Pancreas (tissue), 10 donors: ENCODE measurements at places on chromosomes 12 and 14.

DNA sequence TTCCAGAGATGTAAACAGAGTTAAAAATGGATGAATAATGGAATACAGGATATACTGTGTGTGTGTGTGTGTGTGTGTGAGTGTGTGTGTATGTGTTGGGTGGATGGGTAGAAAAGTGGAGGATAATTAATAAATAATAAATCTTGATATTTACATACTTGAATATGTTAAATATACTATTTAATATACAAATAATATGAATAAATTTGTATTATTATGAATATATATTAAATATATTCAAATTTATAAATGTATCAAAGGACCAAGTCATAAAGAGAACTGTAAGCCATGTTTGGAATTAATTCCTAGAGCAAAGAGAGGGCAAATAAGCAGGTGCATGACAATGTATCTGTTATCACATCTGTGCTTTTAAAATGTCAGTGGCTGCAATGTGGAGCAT is 225.3 kb downstream of the ALG10B start:
- no peak for DNase-seq

DNA sequence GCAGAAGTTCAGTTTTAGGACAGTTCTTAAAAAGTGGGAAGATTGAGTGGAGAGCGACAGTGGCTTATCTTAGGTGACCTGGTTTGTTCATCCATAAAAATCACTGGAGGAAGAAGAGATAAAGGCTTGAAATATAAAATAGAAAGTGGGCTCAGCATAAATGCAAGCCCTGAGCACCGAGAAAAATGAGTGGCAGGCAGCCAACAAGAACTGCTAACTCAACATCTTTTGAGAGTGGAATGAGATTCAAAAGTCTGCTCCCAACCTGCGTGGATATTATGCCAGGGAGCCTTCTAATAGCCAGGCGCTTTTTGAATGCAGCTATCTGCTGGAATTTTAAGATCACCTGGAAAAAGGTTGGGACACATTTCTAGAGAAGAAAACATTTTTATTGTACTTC is 666.5 kb downstream of the FLRT2 start:
- no peak for DNase-seq

DNA sequence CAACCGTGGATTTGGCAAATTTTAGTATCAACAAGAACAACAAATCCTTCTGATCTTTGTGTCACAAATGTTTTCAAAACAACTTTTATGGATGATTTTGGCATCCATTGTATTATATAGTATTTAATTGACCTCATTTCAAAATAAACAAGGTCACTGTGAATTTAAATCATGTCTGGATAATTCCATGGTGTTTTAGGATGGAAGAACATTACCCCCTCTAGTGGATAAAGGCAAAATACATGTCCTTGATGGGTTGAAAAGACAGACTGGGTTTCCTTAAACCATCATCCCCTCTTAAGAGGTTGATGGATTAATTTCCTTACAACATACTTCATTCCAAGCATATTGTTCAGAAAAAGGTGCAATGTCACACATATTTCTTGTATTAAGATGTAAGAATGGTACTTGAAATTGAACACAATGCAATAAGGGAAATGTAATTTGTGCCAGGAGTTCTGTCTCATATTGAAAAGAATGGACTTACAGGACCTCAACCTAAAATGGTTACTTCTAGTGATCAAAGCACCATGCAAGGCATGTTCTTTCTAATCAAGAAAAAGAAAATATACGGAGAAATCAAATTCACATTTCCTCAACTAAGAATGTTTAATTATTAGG is 352.0 kb downstream of the BCAT1 start:
- no peak for DNase-seq

DNA sequence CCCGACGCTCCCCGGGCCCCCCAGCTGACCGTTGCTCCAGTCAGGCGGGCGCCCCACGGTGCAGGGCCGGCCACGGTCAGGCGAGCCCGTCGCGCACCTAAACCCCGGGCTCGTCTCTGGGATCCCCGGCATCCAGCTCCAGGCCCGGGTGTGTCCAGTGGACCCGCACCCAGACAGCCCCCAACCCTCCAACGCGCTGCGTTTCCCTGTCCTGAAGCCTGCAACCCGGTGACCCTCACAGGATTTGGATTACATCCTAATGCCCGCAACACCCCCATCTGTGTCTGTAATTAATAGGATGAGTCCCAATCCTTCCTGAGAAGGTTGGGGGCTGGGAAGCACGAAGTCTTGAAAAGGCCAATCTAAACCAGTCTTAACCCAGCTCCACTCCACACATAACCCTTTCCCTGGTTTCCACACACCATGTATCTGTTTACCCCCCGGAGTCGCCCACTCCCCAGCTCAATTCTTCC is 10.4 kb downstream of the CPNE6 start:
- DNase-seq = no peak

DNA sequence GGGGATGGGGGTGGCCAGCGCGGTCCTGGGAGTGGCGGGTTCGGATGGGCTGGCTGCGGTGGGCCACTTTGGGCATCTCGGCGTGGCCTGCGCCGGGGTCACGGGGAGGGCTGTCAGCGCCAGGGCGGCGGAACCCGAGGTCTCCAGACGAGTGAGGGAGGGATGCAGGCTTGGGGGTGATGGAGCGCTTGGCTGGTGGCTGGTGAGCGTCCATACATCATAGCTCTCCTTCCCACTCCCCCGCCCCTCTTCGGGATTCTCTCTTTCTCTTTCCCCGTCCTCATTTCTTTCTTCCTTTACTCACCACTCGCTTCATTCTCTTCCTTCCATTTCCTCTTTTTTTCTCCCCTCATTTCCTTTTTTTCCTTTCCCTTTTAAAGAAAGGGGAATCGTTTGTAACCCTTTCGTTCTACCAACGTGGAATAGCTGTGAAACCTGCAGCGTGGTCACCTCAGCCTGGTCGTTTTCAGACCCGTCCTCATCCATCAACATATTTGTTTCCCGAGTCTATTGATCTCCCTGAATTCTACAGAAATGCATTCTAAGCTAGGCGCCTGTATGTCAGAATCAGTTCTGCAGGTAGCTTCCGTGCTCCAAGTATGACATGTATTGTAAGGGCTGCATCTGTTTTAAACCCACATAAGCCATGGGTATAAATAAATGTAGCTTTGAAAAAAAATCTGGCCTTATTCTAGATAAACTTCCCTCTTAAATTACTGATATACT is 260.3 kb upstream of the E2F7 start:
- DNase-seq = no peak

- DNase-seq = no peak
These were observed 396.0 kb upstream of the PRICKLE1 start for GRCh38 chr12:42985506-42985905.

DNA sequence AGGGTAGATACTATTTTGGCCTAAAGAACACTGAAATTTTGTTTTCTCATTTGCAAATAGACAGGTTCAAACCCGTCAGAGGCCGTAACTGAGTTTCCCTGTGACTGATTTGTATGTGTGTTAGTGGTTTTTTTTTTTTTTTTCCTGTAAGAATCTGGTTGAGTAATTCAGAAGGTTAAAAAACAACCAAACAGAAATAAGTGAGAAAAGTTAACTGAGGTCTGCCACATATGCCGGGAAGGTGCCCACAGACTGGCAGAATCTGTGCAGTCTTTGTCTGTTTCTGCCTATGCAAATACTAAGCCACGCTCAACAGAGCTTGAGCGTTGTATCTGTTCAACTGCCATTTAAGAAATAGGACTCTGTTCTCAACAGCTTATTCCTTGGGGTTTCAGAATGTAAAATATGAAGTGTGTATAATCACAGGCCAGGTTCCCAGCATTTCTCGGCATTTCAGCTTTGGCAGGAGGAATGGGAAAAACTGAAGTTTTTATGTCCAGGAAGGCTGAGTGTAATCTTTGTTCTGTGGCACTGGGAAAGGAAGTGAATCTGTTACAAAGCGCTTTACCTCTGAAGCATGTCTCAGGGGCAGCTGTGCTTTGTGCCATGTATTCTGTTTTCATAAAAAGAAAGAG is 181.9 kb downstream of the PRKCH start:
- DNase-seq = no peak

GRCh38 chr12:96189781-96190180 is 4.4 kb upstream of the ELK3 start:
- no peak for DNase-seq

DNA sequence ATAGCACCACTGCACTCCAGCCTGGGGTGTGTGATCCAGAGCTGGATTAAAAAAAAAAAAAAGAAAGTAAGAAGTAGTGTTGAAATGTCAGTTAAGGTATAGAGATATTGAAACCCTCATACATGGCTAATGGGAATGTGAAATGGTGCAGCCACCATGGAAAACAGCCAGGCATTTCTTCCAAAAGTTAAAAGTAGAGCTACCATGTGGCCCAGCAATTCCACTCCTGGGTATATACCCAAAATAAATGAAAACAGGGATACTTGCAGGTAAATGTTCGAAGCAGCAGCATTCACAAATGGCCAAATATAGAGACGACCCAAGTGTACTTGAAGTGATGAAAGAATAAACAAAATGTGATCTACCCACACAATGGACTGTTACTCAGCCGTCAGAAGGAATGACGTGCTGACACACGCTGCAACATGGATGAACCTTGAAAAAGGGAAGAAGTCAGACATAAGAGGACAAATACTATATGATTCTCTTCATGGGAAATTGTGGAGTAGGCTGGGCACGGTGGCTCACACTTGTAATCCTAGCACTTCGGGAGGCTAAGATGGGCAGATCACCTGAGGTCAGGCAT is 15.2 kb downstream of the IL31 start:
- DNase-seq = no peak

GRCh38 chr12:49358483-49359141 is 8.7 kb upstream of the SPATS2 start:
- no peak for DNase-seq

GRCh38 chr12:119036878-119037825 is 55.8 kb downstream of the SRRM4 start:
- no peak for DNase-seq

DNA sequence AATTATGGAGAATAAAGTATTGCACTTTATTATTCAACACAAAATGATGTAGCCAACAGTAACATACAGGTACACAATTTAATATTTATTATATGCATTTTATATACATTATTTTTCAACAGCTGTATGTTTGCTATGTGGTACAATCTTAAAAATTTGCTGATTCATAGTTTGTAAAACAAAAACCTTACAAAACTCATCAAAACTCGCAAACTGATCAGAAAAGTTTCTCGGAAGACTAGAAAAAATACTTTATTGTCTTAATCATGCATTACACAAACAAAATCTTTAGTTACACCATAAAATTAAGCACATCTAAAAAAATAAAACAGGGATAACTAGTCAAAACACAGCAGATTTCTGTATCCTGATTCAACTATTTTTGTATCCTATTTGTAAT is 19.5 kb downstream of the COCH start:
- no peak for DNase-seq

GRCh38 chr12:56129206-56129941 is 1.3 kb downstream of the ESYT1 start:
- peak; percentile 79 for DNase-seq

- DNase-seq = no peak
These were observed 63.6 kb upstream of the RESF1 start for GRCh38 chr12:31895449-31896150.

GRCh38 chr12:49537752-49538509 is 899 bp upstream of the KCNH3 start:
- DNase-seq = no peak

GRCh38 chr14:81132468-81132867 is 88.3 kb downstream of the GTF2A1 start:
- no peak for DNase-seq

DNA sequence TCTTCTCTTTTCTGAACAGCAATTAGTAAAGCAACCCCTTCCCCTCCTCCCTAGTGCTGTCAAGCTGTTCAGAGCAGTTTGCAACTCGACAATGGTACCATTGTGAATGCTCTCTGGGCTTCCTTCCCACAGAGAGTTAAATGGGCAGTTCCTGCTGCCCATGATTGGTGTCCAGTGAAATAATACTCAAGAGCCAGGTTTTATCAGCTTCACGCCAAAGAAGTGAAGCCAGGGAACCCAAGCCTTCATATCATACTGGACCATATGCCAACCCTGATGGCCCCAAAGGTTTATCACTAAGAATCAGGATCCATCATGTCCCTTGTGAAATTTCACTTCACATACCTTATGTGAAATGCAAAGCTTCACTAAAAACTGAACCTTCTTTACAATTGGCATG is 24.7 kb downstream of the INSM2 start:
- DNase-seq = no peak

GRCh38 chr12:69054343-69055056 is 121.5 kb upstream of the CPM start:
- no peak for DNase-seq

GRCh38 chr12:47281667-47282171 is 202.0 kb upstream of the AMIGO2 start:
- no peak for DNase-seq
